ENCODE measurements at places on chromosomes 16 and 17.

DNA sequence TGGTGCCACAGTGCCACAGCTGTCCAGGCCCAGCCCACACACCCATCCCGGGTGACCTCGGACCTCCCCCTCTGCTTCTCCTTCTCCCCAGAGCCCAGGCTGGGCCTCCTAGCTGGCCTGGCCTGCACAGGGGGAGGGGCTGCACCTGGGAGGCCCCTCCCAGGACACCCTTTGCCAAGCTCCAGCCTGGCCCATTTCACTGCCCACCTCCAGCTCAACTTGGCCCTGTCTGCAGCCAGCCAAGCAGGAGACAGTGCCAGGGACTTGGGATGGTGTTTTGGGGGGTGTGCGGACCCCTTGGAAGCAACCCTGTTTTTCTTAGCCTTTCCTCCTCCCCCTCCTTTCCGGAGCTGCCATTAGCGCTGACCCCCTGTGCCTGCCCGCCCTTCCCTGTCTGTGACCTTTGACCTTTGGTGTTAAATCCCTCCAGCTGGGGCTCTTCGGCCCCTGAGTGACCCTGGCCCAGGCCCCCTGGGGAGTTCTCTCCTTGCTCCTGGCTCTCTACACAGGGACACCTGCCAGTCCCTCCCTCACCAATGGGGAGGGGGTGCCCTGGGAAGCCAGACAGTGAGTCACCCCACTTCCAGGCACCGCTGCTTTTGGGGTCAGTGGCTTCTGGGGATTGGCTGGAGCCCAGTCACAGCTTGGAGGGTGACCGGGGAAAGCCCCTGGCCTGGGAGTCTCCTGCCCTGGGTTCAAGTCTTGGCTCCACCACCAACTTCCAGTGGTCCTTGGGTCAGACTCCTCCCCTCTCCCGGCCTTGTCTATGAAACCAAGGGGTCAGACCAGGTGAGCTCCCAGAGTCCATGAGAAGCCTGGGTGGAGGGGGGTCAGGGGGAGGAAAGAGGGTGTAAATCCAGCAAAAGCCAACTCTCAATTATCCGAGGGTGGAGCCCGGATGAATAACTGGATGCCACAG is 1.9 kb downstream of the GLIS2 start:
- no peak for DNase-seq

DNA sequence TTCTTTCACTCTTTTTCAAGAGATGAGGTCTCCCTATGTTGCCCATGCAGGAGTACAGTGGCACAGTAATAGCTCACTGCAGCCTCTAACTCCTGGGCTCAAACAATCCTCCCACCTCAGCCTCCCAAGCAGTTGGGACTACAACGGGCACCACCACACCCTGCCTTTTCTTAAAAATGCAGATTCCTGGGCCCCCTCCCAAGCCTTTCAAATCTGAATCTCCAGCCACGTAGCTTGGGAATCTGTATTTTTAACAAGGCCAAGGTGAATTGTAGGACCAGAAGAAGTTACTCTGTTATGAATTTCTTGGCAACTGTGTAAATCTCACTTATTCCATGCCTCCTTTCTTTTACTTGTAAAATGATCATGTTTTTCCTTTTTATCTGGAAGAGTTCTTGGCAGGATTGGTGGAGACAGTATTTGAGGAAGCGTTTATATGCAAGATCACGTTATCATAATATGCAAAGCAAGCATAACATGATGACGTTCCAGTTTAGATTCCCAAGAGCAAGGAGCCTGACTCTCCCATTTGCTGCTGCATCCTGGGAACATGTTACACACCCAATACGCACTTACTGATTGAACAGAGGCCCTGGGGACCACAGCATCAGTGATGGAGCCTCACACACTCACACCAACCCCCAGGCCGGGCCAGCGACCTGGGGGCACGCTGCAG is 44.5 kb downstream of the LITAF start:
- DNase-seq, result no peak

DNA sequence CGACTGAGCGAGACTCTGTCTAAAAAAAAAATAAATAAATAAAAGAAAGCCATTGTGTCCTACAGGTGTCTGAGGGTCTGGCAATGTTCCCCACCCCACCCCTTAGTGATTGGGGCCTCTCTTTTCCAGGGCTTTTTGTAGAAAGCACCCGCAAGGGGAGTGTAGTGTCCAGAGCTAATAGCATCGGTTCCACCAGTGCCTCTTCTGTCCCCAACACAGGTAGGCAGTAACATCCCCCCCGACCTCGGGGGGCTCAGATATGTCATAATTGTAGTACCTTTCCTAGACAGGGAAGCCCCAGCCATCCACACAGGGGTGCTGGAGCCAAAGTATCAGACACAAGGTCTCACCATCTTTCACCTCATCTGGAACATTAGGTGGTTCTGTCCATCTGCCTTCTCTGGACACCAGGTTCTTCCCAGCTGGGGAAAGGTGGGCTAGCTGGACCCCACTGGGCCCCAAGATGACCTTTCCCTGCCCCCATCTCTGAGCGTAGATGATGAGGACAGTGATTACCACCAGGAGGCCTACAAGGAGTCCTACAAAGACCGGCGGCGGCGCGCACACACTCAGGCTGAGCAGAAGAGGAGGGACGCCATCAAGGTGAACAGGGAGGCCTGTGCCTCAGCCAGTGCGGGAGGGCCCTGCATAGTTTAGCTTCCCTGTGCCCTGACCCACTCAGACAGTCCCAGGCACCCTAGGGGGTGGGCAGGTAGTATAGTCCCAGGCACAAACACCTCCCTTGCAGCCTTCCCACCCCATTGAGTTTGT is 1.6 kb downstream of the MLX start:
- DNase-seq, result no peak

GRCh38 chr16:17744921-17745572 is 274.3 kb upstream of the XYLT1 start:
- DNase-seq, result peak; percentile 5

- DNase-seq, result no peak
Measured at GRCh38 chr17:27937025-27937546, 43.9 kb upstream of the LYRM9 start.

DNA sequence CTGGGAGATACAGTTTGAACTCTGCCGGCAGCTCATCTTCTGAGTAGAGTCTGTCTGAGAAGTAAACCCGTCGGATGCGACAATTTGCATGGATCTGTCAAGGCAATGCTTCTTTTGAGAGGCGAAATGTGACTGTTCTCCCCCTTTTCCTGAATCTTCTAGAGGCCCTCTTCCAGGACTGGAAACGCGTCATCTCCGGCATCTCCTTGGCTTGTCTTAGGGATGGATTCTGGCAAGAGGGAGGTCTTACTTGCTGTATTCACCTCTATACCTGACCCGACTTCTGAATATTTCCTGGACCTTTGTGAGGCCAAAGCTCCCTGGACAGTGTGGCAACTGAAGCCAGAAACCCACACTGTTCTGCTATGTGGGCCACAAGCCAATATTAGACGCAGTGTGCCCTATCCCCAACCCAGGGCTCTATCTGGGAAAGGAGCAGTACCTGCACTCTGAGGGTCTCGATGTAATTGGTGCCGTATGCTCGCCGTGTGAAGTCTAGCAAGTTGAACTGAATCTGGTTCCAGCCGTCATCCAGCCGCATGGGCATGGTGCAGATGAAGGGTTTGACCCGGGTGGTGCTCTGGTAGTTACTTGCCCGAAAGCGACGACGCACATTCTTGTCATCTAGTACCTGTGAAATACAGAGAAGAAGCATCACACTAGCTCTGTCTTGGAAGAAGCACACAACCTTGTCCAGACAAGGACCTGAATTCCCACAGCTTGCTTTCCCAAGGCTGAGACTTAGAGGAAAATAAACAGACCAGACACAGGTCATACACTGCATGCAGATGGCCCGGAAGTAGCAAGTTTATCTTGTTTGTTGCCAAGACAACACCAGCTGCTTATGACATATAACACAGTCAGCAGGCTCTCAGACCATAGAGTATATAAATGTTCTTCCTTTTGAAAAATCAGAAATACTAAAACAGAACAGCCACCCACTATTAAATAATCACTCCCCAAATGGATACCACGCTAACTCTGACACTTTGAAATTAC is 14.1 kb downstream of the CFAP20 start:
- peak; percentile 77 for DNase-seq

- DNase-seq, result no peak
Measured at GRCh38 chr16:69241926-69242325, 55.0 kb downstream of the SNTB2 start.

- no peak for DNase-seq
Measured at GRCh38 chr17:42120161-42120769, 902 bp downstream of the KAT2A start.

DNA sequence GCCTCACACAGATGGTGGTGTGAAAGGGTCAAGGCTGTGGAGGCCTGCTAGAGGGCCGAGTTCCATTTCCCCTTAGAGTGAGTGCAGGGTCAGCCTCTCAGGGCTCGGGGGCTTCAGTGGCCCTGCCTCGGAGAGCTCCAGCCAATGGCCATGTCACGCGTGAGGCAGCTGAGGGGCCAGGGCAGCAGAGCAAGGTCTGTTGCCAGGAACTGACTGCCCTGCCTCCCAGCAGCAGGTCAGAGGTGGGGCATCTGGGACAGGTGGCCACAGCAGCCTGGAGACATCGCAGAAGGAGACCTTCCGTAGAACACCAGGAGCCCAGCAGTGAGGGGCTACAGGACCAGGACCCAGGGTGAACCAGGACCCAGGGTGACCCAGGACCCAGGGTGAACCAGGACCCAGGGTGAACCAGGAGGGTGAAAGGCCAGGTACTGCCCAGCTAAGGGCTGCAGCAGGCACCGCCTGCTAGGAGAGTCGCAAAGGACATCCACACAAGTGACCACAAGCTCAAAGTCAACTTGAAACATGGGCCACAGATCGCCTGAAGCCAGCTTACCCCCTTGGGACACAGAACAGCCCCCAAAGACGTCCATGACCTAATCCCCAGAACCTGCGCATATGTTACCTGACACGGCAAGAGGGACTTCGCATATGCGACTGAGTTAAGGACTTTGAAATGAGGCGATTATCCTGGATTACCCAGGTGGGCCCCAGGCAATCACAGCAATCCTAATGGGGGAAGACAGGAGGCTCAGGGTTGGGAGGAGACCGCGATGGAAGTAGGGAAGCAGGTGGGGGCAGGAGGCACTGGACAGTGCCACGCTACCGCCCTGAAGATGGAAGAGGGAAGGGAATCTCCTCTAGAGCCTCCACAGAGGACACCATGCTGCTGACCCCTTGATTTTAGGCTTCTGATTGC is 4.8 kb upstream of the MEAK7 start:
- DNase-seq, result no peak

DNA sequence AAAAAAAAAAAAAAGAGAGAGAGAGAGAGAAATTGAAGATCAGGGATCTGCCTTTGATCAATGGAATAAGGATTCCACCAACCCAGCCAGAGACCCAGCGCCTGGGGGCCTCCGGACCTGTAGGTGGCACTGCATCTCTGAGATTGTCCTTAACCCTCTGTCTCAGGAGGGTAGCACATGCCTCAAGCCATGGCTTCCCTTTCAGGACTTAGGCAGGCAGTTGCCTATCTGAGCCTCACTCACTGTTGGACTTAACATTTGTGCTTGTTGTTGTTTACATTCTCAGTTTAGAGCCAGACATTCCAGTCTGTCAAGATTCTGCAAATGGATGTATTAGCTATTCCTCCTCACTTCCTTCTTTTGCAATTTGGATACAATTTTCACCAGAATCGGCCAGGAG is 5.1 kb upstream of the SCNN1B start:
- no peak for DNase-seq

- DNase-seq, result peak; percentile 98
Measured at GRCh38 chr16:79628501-79628975, 28.0 kb upstream of the MAF start.

DNA sequence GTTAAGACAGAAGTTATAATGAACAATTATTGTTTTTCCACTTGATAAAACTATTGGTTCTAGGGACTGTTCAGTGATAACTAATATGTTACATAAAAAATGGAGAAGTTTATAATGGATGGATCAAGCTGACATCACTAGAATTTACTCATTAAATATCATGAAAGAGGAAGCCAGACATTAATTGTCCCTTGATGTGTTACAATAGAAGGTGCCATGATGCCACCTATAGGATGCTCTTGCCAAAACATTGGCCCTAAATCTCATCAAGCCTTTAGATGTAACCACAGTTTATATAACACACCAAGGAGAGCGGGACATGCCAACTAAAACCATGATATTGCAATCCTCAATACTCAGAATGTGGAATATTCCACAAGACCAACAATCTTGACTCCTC is 147.9 kb upstream of the MON1B start:
- peak; percentile 5 for DNase-seq

DNA sequence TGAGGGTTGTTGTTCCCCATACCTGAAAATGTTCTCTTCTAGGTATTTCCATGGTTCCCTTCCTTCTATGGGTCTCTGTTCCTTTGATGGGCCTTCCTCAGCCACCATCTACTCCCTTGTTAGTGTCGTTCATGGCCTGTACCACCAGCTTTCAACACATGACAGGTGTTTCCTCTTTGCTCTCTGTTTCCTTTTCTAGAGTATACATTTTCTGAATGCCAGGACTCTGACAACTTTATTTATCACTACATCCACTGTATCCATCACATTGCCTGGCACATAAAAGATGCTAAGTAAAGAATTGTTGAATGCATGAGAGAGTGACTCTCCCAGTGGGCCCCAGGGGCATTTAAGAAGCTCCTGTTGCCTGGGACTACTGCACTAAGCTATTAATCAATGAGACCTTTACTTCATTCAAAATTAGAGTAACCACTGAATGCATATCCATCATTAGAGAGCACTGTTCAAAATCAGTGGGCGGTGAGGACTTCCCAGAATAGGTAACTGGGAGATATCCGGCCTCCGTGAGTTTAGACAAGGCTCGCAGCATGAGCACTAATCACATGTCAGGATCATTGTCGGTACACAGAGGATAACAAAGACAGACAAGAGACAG is 255.0 kb downstream of the CBLN1 start:
- no peak for DNase-seq

DNA sequence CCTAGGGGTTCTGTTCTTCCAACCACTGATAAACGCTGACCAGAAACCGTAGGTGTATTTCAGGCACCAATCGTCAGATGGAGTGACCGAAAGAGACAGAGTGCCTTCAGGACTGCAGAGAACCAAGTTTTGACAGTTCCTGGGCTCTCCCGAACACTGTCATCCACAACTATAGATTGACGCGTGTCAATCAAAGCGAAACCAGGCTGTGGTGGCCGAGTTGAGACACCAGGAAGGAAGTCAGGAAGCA is 11.9 kb upstream of the AURKB start:
- no peak for DNase-seq

DNA sequence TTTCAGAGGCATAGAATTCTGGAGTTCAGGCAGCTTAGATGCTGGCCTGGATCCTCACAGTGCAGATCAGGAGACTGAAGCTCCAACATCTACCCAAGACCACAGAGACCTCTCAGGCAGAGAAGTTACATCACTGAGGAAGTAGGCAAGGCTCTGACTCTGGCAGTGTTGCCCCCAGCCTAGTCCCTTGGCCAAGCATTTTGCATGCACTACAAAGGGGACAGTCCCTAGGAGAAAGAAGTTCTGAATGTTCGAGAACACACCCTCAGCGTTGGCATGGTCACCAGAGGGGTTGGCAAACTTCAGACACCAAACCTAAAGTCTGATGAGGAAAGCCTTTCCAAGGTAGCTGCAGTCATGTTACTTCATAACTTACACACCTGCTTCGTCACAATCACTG is 2.5 kb downstream of the RANBP10 start:
- DNase-seq, result no peak

GRCh38 chr17:78401246-78401645 is 22.8 kb downstream of the PGS1 start:
- no peak for DNase-seq

All from brain microvascular endothelial cell (primary cell).